ENCODE measurements at places on chromosomes 12 and 14.

- no peak for DNase-seq
These were observed 54.2 kb downstream of the ITPK1 start for GRCh38 chr14:93061380-93062012.

GRCh38 chr12:54701940-54702592 is 53.9 kb upstream of the DCD start:
- peak; percentile 76 for DNase-seq

GRCh38 chr14:48325486-48325885 is 650.1 kb upstream of the MDGA2 start:
- no peak for DNase-seq

GRCh38 chr12:109767456-109767855 is 53.8 kb downstream of the FAM222A start:
- no peak for DNase-seq

- no peak for DNase-seq
These were observed 38.4 kb upstream of the CPM start for GRCh38 chr12:68971404-68971803.

DNA sequence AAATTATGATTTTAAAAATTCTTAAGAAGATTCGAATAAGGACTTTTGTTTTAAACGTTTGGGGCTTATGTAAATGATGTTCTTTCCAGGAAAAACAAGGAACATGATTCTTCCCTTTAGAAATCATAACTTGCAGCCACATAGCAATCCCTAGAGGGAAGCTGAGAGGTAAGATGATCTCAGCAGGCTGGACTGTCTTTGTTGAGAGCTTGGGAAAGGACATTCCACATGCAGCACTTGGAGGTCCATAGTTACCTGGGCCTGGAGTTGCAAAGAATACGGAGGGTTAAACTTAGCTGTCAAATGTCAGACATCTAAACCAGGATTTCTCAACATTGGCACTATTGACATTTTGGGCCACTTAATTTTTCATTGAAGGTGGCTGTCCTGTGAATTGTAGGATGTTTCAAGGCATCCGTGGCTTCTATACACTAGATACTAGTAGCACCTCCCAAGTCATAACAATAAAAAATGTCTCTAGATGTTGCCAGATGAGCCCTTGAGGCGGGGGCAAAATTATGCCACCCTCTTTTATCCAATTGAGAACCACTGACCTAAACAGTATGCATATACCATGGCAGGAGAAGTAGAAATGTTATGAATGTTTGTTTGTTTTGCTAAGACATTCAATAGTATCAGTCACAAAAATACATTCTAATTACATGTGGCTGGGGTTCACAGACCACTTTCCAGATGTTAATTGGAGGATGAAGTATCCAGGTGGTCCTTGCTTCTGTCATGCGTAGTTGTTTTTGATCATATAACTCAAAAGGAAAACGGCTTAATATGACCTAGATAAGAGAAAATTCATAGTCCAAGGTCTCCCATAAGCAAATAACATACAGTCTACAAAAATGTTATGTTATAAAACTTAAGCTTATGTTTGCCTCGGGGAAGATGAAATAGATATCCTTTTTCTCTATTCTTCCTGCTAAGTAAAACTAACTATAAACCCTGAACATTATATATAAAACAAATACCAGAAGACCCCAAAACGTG is 30.5 kb downstream of the TTC6 start:
- DNase-seq, result no peak

DNA sequence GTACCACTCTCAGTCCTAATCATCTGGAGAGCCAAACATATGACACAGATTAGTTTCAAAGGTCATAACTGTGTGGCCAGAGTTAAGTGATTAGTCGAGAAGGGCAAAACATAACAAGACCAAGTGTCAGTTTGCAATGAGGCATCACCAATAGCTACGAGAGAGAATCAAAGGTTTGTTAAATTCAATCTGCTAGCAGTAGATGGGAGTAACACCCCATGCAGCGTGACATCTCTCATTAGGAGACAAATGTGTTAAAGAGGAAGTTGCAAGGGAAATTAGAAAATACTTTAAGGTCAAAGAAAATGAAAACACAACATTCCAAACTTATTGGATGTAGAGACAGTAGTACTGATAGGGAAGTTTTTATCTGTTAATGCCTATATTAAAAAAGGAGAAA is 135.7 kb upstream of the SYT10 start:
- DNase-seq, result no peak

GRCh38 chr12:109840305-109841074 is 7.3 kb upstream of the TRPV4 start:
- DNase-seq, result peak; percentile 54

- no peak for DNase-seq
These were observed 1.2 kb upstream of the SRGAP1 start for GRCh38 chr12:63843254-63843720.

GRCh38 chr12:112005419-112006395 is 7.3 kb downstream of the TMEM116 start:
- DNase-seq, result peak; percentile 77

DNA sequence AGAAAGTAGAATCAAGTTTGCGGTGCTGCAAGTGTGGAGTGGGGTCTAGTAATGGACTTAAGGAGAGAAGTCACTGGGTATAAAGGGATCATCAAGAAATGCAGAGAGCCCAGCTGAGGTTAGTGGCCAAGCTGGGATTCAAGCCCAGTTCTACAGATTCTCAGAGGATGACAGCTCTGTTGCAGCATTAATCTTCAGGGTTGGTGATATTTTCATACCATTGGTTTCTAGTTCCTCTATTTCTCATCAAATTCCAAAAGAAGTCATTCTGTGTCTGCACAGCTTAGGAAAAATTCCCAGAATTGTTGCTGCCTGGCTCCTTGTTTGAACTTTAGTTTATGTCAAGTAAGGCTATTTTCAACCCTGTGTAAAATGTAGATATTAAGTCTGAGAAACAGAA is 169.5 kb upstream of the NTF3 start:
- no peak for DNase-seq

GRCh38 chr12:92075425-92075914 is 70.2 kb downstream of the BTG1 start:
- no peak for DNase-seq

DNA sequence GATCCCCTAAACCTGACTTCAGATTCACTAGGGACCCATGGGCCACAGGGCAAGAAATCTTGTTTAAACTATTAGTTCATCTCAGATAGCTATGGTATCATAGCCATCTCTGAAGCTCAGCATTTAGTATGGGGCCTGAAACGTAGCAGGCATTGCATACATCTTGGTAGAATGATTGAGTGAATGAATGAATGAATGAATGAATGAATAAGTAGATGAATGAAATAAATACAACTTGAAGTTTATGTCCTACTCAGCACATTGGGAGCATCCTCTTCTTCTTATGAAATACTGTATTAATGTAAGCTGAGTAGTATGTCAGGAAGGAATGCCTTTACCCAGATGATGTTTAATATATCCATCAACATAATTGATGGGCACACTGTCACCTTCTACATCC is 175.4 kb upstream of the EEA1 start:
- no peak for DNase-seq

DNA sequence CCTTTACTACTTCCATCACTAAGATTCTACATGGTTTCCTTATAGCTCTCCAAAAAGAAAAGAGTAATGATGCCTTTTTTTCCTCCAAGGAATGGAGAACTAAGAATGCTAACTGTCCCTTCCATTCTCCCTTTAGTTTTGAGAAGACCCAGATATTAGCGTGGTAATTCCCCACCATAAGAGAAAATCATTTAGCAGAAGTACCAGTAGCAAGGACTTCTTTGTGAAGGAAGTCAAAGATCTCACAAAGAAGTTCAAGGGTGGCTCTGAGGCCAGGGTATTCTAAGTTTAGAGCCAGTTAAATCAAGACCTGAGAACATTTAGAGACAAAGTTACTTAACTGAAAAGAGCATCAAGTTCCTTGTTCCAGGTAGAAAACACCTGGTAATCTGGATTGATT is 7.3 kb downstream of the USP15 start:
- no peak for DNase-seq

GRCh38 chr14:105026033-105026785 is 5.3 kb upstream of the CDCA4 start:
- DNase-seq, result no peak

DNA sequence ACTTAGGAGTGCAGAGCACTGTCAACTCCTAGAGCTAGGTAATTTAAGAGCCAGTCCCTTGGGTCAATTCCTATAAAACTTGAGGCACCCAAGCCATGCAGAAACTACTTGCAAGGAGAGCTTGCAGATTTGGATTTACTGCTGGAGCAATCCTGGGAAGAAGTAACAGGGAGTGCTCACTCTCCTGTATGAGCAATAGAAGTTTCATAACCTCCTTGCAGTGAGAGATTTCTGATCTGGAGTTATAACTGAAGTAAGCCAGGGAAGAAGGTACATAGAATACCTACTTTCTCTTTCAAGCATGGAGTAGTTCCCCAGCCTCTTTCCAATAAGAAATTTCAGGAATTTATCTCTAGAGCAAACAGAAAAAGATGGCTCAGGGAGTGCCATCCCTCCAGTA is 650.1 kb upstream of the USP15 start:
- DNase-seq, result no peak

DNA sequence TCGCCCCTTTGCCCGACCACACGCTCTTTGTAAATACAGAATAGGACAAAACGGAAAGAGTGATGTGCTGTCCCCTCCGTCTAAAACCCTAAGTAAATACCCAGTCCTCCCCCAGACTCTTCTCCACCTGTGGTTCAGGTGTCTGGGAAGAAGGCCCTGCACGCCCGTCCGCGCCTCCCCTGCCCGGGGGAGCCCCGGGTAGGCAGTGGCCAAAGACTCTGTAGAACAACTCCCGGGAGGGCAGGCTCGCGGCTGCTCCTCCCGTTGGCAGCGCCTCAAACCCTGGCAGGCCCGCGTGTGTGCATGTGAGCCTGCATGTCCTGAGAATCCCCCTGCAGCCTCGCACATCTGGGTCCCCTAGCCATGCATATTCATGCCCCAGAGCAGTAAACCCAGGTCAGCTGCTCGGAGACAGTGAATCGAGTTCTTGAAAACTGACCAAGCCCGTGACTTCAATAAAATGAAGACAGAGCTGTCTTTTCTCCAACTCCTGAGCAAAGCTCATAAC is 165.8 kb downstream of the MON2 start:
- no peak for DNase-seq

- DNase-seq, result no peak
These were observed 19.9 kb downstream of the SH2B3 start for GRCh38 chr12:111425655-111426054.

- peak; percentile 82 for DNase-seq
These were observed 398.3 kb downstream of the APAF1 start for GRCh38 chr12:99043319-99043914.

DNA sequence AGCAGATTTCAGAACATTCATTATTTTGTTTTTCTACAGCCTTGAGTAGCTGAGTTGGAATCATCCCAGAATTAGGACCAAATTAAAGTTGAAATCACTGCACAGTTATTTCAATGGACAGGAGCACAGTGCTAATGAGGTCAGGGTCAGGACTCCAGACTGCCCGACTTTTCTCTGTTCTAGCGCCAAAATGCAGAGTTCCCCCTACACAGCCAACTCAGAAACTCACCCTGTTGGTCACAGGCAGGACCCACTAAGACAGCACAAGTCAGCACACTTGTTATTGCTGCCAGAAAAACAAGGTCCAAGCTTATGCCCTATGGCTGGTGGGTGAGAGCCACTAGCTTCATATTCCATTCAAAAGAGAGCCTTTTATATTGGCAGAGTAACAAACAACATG is 198.1 kb upstream of the KRR1 start:
- DNase-seq, result no peak

- DNase-seq, result peak; percentile 60
These were observed 15.2 kb downstream of the RASSF3 start for GRCh38 chr12:64625243-64626077.

DNA sequence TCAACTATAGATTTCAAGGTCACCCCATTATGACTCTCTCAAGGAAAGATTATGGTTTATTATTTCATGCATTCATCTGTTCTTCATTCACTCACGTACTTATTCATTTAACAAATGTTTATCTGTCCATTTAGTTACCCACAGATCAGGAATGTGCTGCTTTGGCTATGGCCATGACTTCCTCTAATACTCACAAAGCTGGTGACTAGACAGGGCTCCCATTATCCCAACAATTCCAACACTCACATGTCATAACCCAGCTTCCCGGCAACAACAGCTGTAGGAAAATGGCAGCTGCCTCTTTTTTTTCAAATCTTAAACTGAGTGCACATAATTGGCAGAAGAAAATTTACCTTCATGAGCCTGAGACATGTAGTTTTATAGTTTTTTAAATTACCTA is 190.8 kb upstream of the CCDC196 start:
- no peak for DNase-seq

- DNase-seq, result no peak
These were observed 162.9 kb upstream of the SYT10 start for GRCh38 chr12:33602515-33602914.

DNA sequence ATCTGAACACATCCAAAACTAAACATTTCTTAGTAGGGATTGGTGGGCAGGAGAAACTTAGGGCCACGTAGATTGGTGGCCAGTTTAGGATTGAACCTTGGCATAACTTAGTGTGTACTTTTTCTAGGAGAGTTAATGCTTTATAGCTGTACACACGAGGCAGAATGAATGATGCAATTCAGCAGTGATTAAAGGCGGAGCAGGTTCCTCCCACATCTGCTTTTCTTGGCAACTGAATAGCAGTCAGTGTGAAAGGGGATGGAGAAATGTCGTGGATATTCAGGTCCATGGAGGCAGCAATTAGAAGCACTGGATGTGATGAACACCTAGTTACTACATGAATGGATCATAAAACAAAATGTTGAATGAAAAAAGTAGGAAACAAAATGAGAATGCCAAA is 493.8 kb downstream of the FUT8 start:
- DNase-seq, result no peak

- no peak for DNase-seq
These were observed 225.2 kb downstream of the CCER1 start for GRCh38 chr12:90729736-90730135.

DNA sequence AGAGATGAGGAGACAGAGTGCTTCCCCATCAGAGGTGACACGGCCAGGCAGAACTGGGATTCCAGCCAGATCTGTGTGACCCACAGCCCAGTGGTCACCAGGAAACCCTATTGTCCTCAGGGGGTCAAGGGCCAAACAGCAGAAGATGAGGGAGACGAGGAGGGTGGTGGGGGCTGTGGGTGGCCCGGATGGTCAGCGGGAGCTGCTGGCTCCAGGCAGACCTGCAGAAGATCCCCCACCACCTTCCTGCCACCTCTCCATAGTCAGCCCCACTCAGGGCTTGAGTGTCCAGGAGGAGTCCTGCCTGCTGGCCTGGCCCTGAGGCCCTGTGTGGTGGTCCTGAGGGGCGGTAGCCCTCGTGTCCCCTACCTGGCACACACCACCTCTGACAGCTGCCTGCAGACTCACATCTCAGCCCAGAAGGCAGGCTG is 136.8 kb downstream of the CALM1 start:
- DNase-seq, result no peak

GRCh38 chr12:57692500-57692899 is 1.4 kb upstream of the OS9 start:
- no peak for DNase-seq
